ENCODE measurements at places on chromosomes 2 and 18.

DNA sequence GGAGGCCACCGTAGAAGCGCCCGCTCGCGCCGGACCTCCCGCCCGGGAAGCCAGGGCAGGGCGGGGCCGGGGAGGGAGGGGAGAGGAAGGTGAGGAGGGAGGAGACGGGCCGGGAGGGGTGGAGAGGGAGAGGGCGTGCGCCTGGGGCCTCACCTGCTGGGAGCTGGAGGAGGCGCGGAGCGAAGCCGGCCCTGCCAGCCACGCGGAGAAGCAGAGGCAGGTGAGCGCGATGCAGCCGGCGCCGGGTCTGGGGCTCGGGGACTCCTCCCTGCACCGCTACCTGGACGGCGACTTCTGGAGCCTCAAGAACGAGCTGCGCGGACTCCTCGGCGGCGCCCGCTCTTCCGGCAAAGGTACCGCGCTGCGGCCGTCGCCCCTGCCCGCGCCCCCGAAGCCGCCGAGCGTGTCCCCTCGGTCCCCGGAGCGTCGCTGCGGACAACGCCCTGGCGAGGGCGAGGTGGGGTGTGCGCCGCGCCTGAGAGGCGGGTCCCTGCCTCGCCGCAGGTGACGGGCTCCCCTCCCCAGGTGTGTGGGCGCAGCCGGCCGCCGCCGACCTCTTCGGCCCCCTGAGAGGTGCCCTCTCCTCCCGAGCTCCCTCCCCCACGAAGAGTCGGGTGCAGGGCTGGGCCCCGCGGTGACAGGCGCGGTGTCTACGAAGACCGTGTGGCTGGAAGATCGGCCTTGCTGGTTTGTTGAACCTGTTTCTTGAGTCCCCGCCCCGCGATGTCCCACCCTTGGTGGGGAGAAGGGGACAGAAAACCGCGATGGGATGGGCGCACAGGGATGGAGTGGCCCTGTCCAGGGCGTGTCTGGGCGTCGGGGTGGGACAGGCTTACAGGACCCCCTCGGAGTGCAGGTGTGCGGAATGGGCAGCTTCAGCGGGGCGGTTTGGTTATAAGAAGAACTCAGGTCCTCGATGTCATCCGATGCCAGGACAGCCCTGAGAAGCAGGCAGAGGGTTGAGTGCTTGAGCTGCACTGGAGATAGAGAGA lies at the start of gene ACOXL:
Gene ACOXL (plus strand): TSS at position 152 of the 992 bp plus-strand sequence. CDS start 35,817 bp downstream, outside the sequence.
- no peak for DNase-seq

DNA sequence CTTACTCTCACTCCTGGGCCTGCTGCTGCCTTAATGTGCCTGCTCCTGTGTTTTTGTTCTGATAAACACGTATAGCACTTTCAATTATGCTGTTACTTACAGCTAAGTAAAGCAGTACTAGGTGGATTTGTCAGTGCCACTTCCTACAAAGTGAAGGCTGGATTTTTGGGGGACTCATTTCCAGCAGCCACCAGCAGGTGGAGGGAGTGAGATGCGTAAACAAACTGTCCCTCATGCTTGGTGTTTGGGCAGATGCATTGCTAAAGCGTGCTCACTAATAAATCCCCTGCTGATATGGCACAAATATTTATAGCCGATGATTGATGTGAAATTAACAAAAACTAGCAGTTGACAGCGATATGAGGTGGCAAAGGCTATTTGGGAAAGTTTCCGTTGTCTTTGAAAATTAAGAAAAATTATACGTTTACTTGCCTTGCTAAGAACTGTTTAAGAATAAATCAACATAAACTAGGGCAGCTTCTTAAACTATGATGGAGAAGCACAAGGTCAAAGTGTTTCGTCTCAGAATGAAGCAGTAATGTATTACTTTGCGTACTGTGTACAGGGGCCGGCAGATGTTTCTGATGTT lies 101.7 kb downstream of the AGAP1 start:
- peak; percentile 54 for DNase-seq

GRCh38 chr2:221442128-221442527 lies 130.0 kb downstream of the EPHA4 start:
- no peak for DNase-seq

DNA sequence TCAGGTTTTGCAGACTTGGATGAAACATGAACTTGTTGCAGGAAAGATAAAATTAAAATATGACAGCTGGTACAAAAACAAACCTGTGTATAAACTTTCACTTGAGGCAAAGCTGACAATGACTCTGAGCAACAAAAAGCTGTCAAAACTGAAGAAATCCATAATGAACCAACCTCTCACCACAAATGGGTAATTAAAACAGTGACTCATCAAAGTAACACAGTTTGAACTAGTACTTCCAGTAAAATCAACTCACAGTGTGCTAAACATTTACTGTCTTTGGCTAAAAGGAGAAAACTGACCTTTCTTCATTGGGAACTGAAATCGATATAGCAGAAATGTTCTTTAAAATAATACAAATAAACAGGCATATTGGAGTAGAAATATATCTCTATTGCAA lies 209.7 kb downstream of the WDPCP start:
- DNase-seq, result no peak

- DNase-seq, result no peak
These were observed 703.9 kb upstream of the ID2 start for GRCh38 chr2:7977981-7978380.

DNA sequence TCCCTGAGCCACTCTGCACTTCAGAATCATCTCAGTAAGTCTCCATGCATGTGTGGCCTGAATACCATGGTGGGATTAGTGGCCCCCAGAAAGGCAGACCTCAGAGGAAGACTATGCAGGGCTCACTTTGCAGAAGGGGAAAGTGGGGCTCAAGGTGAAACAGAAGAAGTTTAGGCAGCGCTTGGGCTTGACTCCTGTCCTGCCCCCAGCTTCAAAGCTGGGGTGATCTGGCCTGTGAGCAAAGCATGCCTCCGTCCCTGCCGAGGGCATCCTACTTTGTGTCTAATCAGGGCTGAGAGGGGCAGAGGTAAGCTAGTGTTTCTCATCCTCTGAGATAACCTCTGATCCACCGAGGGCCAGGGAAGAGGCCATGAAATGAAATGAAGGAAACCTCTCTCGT lies 7.9 kb downstream of the CAPN13 start:
- DNase-seq, result no peak

GRCh38 chr2:66125951-66126350 lies 309.0 kb upstream of the MEIS1 start:
- DNase-seq, result no peak

DNA sequence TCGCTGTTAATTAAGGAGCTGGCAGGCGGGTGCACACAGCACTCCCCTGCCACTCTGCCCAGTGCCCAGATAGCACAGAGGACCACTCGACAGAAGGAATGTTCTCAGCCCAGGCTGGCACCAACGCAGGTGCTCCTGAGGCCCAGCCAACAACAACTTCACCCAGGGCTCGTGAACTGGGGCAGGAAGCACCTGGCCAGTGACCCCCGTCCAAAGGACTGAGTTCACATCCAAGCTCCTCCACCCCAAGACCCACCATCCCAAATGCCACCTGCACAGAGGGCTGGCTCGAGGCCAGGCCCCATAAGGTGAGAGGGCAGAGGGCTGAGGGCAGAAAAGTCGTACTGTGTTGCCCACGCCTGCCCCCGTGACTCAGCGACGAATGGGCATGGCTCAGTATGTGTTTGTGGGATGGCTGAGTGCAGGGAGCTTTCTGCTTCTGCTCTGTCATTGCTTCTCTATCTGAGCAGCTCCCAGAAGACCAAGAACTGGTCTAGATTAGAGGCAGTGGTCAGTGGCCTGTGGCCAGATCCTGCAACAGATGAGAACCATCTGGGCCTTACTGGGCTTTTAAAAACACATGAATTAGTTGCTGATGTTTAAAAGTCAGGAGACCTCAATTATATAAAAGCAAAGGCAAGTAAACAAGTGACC lies 68.4 kb downstream of the POLR1A start:
- no peak for DNase-seq

- DNase-seq, result no peak
These were observed 495 bp upstream of the TTC32 start for GRCh38 chr2:19902216-19902740.

Data from smooth muscle cell of the brain vasculature (primary cell).